ENCODE measurements at places on chromosomes 11 and 22.

- no peak for DNase-seq
Observed at GRCh38 chr11:1776944-1777715, 13.4 kb upstream of the CTSD start.

DNA sequence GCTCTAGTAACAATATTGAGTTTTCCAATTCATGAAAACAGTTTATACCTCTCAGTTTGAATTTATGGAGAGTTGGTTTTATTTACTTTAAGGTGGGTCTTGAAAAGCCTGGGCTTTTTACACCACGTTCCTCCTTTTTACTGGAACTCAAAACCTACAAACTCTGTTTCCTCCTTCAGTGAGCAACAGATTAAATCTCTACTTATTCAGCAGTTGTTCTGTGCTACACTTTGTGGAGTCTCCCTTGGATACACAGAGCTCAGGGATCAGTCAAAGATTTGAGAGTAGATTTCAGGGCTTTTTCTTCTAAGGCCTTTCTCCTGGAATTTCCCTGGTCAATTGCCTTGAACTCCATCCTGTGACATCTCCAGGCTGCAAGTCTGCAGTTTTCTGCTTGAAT, 3.5 kb downstream of the NXPE1 start:
- no peak for DNase-seq

- no peak for DNase-seq
Observed at GRCh38 chr11:76888989-76889388, 28.3 kb downstream of the ACER3 start.

GRCh38 chr11:95338430-95338991, 107.5 kb upstream of the SESN3 start:
- peak; percentile 98 for DNase-seq

DNA sequence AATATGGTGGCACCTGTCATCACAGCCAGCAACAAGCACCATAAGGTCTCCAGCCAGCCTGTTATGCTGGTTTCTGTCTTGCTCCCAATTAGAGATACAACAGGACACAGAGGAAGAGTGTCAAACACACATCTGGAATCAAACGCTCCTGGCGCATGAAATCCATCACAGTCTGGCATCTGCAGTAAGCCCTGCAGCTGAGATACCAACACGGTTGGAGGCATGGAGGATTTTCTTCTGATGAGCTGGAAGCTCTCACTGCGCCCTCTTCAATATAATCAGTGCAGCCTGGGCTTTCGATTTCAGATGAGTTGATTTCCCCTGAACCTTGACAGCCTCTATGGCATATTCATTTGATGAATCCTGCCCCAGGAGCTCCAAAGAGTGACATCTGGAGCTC, 27.8 kb upstream of the CARS1 start:
- no peak for DNase-seq

GRCh38 chr22:23579870-23580575, at the start of gene IGLL1:
IGLL1 (minus strand) TSS chr22:23580290; CDS start chr22:23580190, 100 bp downstream.
- DNase-seq = no peak

Data from forelimb muscle (tissue), 1 donor.